Stimulated activated CD8-positive, alpha-beta memory T cell treated with anti-CD3 and anti-CD28 coated beads, Interleukin-2, amount 100 ng/mL, for 48 hours (primary cell): ENCODE measurements at places on chromosomes 4 and X.

- no peak for DNase-seq
Measured at GRCh38 chr4:53941331-53941730, 123.1 kb downstream of the CHIC2 start.

DNA sequence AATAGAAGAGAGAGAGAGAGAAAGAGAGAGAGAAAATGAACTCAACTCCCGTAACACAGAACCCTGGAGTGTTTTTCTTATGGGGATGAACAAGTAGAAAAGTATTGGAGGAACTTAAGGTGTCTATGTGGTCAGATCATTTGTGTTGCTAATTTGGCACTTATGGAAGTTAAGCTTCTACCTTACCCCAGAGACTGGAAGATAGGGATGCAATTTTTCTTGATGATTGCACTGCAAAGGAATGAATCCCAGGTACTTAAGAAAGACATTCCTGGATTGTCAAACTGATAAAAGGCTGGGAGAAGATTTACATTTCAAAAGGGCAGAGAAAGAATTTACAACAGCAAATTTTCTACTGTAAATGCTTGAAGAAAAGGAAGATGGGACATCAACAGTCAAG, 57.2 kb downstream of the MAP9 start:
- DNase-seq = no peak

DNA sequence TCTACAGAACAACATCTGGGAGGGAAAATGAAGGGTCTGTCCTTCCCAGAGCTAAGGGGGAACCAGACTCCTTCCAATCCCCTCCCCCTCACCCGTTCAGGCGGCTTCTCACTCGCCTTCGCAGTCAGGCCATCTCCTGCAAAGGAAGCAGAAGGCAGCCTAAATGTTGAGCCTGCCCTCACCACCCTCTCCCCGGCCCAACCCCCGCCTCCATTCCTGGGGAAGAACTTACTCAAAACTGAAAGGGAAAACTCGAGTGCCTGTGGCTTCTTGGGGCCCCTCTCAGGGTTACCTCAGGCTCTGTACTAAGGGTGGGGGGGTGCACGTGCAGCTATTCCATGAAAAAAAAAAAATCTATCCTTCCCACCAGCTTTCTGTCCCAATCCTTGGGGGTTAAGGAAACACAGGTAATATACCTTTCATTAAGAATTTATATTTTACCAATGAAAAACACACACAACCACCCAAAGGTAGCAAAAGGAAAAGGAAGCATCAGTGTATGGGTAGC, 2.4 kb downstream of the ZMYM3 start:
- DNase-seq = no peak

DNA sequence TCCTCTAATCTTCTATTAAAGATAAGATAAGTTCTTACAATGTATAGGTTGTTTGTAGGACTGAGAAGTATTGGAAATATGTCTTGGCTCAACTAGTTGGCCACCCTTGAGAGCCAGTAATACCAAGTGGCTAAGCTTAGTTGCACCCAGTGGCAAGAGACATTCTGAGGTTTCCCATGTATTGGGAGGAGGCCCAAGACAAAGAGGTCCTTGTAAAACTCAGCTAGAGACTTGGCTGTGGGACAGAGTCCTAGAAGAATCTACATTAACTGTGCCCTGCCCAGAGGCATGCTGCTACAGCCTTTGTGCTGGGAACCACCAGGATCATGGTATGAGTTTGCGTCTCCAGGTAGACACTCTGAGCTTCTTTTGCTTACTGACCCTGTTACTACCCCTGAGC, 41.9 kb upstream of the SLC4A4 start:
- no peak for DNase-seq

DNA sequence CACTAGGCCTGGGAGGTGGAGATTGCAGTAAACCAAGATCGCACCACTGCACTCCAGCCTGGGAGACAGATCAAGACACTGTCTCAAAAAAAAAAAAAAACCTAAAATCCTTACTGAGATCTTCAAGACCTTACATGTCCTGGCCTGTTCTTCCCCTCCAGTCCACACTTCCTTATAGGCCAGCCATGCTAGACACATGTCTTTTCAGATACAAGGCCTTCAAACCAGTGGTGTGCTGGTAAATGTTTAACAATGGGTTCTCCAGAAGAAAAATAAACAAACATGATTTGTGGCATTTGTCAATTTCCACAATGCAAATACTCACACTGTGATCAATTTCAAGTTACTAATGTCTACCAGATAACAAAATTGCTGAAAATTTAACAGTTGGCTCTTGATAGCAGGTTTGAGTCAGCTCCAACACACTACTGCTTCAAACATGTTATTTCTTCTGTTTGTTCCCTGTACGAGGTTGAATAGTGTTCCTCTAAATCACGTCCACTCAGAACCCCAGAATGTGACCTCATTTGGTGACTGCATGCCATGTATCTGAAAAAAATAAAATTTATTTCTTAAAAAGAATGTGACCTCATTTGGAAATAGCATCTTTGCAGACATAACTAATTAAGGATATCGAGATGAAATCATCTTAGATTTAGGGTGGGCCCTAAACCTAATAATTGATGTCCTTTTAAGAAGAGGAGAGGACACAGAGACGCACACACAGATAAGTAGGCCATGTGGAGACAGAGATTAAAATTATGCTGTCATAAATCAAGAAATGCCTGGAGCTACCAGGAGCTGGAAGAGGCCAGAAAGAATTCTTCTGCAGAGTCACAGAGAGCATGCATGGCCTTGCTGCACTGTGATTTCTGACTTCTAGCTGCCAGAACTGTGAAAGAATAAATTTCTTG, 144.4 kb downstream of the ZNF674 start:
- no peak for DNase-seq

DNA sequence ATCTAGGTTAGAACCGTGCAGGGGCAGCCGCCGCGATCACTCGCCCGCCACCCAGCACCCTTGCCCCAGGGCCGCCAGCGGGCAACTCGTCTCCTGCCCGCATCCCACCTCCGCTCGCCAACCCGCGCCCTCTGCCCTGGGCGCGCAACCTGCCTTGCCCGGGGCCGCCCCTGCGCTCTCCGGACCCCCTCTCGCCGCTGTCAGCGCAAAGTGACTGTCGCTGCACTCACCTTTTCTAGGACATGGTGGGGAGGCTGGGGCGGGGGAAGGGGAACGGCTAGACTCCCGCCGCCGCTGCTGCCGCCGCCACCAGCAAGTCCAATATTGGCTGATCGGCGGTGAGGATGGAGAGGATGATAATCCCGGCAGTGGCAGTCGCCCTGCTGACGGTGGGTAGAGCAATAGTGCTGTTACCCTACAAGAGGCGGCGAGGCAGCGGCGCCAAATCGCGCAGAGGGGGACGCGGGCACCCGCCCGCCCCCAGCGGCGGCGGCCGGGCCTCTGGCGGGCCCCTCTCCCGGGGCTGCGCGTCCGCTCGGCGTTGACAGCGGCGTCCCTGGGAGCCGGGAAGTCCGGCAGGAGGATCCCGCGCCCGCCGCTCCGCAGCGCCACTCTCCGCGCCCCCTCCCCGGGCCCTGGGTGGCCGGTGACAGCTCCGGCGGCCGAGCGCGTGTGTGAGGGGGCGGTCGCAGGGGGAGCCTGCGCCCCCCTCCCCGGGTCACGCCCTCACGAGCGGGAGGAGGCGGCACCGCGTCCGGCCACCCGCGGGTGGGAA, 2.3 kb upstream of the NR3C2 start:
- DNase-seq = peak; percentile 14

DNA sequence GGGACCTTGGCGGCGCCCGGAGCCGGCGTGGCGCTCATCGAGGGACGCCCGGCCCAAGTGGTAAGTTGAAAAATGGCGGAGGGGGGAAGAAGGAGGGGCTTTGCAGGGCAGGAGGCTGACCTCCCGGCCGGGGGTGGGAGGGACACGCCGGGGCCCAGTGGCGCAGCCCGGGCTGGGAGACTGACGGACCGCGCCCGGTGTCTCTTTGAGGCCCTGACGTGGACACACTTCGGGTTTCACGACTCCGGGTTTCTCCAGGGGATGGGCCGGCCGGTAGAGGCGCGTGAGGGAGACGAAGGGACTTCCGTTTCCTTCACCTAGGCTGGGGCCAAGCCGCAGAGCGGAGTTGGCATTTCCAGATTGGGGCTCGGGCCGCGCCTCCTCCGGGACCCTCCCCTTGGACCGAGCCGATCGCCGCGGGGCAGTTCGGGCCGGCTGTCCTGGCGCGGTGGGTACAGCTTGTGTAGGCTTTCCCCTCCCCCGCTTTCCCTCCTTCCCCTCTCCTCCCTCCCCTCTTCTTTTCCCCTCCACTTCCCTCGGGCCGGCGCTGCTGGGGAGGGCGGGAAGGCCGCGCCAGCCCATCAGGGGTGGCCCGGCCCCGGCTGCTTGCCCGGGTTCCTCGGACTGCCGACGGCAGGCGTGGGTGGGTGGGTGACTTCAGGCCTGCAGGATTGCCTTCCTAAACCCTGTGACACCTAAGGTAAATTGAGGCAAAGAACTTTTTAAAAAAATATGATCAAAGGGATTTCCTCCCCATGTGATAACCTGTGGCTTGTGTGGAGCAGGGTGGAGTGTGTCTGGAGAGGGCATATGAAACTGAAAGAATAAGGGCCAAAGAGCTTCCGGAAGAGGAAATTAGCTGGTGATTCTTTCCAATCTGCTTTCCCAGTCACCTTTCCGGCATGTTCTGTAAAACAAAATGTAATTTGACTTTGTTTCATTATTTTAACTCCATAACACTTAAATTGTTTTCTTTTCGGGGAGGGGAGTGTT, at the start of gene XIAP:
Gene XIAP, plus strand, starts transcription at position 208 of the 993 bp plus-strand sequence. CDS start 25,610 bp downstream, outside the sequence.
- peak; percentile 54 for DNase-seq

GRCh38 chr4:159024266-159024665, 78.6 kb upstream of the RAPGEF2 start:
- no peak for DNase-seq

- DNase-seq = no peak
Measured at GRCh38 chr4:83561381-83561780, 25.5 kb downstream of the GPAT3 start.

- peak; percentile 13 for DNase-seq
Measured at GRCh38 chrX:14697451-14697850, 168.1 kb downstream of the GLRA2 start.

GRCh38 chr4:113505044-113505443, 256.5 kb downstream of the CAMK2D start:
- no peak for DNase-seq

DNA sequence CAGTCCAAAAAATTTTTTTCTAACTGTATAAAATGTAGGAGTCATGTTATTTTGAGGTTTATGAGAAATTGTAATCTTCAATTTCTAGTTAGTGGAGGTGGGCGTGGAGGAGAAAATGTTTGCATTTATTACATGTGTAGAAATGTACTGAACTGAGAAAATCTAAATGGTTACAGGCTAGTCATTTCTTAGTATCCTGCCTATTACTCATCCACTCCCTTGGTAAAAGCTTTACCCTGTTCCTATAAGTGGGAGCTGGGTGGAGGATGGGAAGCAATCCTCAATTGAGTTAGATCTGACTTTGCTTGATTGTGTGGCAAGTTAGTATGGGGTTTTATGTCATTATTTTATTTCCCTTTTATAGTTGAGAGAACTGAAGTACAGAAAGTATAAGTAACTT, 73.8 kb downstream of the POLA1 start:
- DNase-seq = no peak

GRCh38 chr4:13250263-13250662, 233.9 kb downstream of the RAB28 start:
- DNase-seq = no peak

DNA sequence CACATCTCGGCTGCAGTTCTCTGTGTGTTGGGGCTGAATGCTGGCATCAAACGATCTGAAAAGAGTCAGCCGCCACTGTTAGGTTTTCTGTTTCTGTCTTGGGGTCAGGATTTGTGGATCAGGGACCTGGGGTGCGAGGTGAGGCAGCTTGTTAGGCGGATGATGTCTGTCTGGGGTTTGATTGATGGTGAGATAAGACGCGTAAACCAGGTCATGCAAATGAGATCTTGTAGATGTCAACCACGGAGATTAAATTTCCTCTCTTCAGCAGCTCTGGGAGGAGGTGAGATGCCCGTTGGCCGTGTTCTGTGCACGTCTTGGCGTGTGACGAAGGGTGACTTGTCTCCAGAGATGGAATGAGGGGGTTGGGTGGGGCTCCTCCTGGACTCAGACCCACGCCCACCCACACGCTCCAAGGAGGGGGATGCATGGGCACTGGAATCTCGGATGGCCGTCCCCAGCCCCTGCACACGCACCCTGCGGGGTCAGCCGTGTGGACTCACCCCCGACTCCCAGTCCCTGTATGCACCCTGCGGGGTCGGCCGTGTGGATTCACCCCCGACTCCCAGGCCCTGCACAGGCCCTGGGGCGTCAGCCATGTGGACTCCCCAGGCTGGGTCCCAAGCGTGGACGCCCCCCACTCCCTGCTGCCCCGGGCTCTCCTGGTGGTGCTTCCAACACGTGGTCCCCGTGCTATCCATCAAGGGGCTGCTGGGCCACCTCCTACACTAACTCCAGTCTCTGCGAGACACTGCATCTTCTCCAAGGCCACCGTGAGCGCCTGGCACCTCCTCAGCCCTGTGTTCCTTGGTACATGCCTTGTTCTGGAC, 16.0 kb upstream of the UVSSA start:
- DNase-seq = peak; percentile 37

DNA sequence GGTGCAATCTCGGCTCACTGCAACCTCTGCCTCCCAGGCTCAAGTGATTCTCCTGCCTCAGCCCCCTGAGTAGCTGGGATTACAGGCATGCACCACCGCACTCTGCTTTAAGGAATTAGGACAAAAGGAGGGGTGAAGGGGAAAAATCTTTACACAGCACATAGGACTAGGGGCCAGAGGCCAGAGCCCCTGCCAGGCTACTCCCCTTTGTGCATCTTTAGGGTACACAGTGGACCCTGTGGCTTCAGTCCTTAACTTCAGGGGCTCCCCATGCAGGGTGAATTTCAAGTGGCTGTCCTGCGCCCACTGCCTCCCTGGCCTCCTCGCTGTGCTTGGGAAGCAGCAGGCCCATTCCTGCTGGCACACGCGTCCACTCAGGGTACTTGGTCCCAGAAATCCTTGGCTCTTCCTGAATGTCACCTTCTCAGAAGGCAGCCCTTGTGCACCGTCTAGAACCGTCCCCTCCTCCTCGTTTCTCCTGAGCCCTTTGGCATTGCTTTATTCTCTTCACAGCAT, 138.9 kb upstream of the PSAPL1 start:
- no peak for DNase-seq

DNA sequence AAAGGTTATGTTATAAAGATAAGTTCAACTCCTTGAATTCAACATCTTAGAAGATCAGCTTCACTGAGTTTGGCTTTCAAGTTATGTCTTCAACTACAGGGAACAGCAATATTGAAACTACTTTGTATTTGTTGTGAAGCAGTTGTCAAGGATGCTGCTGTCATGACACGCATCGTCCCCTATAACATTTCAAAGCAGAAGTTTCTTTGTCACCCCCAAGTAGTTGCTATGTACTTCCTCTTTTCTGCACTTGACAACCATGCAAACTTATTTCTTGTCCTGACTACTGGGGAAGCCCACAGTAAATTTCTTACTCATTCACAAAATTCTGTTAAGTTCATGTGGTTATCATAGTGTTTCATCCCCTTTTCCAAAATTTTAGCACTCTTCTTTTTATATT, 14.3 kb downstream of the ANTXR2 start:
- DNase-seq = no peak

GRCh38 chrX:139199933-139200332, 330.6 kb upstream of the F9 start:
- no peak for DNase-seq

DNA sequence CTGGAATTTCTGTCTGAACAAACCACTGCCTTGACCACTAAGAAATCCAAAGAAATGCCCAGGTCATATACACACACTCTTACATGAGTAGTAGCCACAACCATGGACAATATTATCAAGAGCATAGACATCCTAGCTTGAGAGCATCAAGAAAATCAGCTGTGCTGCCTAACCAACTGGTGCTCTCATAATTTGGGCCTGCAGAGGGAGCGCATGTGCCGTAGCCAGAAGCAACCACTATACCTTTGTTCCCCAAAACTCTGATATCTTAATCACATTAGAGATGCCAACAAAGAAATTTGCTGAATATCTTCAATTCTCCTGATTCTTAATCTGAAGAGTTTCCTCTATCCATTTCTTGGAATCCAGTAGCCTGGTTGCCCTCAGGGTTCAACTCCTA, 163.6 kb downstream of the ZNF674 start:
- no peak for DNase-seq
